ENCODE measurements at places on chromosomes 11 and 22.

GRCh38 chr22:41826430-41827383, 6.2 kb upstream of the SREBF2 start:
- no peak for DNase-seq

DNA sequence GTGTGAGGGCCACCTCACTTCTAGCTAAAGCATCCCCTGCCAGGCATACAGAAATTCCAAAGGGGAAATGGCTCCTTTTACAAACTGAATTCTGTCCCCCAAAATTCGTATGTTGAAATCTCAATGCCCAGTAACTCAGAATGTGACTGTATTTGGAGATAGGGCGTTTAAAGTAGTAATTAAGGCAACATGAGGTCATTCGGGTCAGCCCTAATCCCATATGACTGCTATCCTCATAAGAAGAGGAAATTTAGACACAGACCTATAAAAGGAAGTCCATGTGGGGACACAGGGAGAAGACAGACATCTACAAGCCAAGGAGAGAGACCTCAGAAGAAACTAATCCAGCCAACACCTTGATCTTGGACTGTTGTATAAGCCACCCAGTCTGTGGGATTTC, 119.1 kb downstream of the CHST1 start:
- no peak for DNase-seq

DNA sequence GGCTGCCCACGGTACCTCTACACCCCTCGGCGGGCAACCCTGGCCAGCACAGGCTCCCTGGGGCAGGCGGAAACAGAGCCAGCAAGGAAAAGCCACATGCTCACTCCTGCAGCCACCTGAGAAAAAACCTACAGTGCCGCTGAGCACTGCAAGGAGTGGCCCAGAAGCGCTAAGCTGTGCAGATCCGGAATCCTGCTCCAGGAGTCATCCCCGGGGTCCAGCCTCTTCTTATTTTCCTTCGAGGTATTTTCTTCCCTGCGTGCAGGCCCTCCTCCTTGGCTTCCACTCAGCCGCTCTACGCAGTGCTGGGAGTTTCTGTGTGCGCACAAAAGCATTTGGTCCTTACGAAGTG, 81.0 kb downstream of the TRMU start:
- DNase-seq = no peak

- no peak for DNase-seq
Measured at GRCh38 chr11:17432002-17432401, 43.5 kb upstream of the KCNJ11 start.

- peak; percentile 55 for DNase-seq
Measured at GRCh38 chr11:95505927-95506426, 275.0 kb upstream of the SESN3 start.

DNA sequence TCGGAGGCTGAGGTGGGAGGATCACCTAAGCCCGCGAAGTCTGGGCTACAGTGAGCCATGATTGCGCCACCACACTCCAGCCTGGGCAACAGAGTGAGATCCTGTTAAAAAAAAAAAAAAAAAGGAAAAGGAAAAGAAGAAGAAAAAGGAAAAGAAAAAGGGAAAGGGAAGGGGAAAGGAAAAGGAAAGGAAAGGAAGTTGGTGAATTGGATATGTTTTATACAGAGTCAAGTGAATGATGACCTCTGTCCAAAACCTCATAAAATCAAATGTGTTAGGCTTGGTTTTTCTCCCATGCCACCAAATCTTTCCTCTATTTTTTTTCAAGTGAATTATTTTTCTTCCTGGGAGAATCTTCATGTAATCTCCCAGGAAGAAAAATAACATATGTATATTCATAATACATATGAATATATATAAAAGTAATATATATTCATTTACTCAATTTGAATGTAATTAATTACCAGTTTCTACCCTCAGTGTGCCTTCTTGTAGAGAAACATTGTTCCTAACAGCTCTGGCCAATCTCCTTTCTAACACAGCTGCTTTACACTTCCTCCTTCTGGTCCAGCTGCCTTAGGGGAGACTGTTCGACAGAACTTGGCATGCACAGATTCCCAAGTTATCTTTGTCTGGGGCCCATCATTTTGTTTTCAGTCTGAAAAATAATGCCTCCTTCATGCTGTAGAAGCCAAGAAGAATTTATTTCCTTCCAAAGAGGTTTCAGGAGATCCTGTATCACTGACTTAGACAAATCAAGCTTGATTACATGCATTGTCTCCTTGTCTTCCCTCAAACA, 111.9 kb downstream of the CCDC34 start:
- DNase-seq = no peak

DNA sequence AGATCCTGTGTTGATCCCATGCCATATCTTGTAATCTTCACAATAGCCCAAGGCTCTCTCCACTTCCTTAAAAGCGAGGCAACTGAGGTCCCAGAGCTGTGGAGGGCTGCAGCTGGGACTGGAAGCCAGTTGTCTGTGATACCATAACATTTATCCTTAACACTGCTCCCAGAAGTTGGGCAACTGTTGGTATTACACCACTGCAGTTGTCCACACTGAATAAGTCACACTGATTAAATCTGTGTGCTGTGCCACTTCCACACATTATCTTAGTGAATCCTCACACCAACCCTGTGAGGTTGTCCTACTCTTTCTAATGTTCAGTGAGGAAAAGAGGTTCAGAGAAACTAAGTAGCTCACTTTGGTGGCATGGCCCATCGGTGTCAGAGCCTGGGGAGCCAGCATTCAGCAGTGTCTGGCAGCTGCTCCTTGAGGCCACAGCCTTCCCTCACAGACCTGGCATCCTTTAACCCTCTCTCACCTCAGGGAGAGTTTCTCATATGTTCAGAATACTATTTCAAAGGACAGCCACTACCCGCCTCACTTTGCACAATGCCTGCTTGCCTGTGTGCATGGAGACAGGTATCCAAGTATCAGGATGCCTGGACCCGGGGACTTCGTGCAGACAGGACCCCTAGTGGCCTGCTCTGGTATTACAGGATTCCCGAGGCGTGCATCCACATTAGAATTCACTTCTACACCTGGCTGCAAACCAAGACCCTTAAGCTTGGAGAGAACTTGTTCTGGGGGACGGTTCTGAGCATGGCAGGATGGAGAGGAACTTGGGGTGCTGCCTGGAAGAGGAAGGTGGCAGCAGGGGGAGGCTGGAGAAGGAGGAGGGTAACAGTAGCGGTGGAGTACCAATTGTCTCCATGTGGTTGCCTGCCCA, 221.9 kb upstream of the TBCEL start:
- DNase-seq = peak; percentile 79

GRCh38 chr11:103359216-103359615, 250.0 kb downstream of the DYNC2H1 start:
- DNase-seq = no peak

- DNase-seq = no peak
Measured at GRCh38 chr11:39910087-39910486, 1549.4 kb downstream of the LRRC4C start.

DNA sequence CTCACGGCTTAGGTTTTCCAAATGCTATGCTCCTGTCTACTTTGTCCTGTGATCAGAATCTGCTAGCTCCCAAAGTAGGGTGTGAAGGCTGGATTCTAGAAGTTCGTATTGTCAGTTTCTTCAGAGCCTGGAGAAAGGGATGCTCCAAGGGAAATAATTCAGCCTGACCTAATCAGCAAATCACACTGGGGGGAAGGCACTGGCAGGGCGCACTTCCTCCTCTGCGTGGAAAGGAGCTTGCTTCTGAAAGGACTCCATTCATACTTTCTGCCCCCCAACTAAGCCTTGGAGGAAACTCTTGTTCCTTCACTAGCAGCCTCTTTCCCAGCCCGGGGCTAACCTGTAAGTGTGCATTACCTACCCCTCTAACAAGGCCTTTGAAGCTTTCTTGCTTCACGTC, 165.9 kb downstream of the NAV2 start:
- no peak for DNase-seq

DNA sequence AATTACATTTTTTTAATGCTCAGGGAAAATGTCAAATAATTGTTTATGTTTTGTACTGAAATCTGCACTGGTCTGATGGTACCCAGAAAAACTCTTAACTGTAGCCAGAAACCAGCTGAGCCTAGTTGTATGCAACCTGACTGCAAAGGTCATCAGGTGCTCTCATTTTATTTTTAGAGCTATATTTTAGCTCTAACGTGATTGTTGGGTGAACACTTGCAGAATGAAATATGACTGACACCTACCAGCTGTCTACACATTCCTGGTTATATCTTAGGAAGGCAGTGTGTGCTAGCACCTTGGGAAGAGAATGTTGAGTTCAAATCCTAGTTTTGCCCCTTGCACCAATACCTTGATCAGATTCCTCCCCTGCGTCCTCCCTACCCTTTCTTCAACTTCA, 23.6 kb downstream of the PTPRJ start:
- DNase-seq = no peak

DNA sequence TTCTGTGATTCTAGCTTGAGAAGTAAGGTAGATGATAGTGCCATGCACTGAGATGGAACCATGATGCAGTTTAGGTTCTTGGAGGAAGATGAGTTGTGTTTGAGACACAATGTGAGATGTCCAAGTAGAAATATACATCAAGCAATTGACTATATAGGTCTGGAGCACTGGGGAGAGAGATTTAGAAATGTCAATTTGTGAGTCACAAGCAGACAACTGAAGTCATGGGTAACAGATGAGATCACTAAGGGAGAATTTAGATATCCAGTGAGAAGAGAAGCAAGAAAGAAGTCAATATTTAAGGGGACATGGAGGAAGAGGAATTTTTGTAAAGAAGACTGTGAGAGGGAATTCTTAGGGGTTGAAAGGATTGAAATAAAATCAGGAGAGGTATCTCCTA, 65.1 kb upstream of the RRAS2 start:
- peak; percentile 33 for DNase-seq

- DNase-seq = no peak
Measured at GRCh38 chr22:50170453-50171318, at the start of gene PANX2. TSS of gene PANX2 (plus strand) at chr22:50170731. CDS start at chr22:50170731, 0 bp downstream.

DNA sequence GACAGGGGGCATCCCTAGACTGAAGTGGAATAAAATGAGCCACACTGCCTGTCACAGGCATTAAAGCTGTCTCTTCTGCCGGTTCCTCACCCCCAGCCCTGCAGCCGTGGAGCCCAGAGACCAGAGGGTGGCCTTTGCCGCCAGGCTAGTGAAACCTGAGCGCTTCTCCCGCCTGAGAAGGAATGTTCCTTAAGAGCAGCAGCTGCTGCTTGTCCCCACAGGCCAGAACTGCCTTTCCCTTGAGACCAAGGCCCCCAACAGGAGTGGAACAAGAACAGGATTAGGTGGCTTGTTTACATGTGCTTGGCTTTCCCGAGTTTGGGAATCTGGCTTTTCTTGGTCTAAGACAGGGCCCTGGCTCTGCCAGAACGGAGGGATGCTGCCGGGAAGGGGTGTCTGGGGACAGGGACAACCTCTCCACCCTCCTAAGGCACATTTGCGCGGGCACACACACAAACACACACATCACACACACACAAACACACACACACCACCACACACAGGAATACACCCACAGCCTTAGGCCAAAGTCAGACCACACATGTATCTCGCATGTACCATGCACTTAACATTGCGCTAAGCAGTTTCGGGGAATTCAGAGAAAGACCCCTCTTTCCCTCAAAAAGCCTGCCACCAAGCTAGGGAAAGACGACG, 91.8 kb downstream of the FEZ1 start:
- no peak for DNase-seq

DNA sequence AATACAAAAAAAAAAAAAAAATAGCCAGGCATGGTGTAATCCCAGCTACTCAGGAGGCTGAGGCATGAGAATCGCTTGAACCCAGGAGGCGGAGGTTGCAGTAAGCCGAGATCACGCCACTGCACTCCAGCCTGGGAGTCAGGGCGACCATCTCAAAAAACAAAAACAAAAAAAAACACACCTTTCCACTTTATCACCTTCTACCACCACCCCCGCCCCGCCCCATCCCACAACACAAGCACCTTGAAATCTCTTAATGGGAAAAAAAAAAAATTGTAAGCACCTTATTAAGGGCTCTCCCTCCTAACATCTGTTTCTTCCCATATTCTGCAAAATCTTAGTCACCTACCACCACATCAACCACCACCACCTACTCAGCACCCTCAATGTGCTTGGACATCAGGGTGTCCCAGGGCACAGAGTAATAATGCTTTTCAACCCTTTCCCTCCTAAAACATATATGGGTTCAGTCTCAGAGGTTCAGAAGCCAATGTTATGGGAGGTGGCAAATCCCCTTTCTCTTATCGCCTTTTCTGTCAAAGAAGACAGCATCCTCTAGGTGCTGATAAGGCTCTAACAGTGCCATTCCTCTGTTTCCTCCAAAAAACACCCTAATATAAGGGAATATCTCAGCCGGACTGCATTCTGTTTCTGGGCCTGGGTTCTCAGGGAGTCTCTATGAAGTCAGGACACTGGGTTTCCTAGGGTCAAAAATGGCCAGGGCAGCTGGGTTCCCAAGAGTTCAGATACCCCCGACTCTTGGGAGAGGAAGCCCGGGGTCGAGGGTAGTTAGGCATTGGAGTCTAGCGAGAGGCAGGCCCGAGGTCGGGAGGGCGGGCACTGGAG, 718 bp downstream of the INTS5 start:
- DNase-seq = no peak

DNA sequence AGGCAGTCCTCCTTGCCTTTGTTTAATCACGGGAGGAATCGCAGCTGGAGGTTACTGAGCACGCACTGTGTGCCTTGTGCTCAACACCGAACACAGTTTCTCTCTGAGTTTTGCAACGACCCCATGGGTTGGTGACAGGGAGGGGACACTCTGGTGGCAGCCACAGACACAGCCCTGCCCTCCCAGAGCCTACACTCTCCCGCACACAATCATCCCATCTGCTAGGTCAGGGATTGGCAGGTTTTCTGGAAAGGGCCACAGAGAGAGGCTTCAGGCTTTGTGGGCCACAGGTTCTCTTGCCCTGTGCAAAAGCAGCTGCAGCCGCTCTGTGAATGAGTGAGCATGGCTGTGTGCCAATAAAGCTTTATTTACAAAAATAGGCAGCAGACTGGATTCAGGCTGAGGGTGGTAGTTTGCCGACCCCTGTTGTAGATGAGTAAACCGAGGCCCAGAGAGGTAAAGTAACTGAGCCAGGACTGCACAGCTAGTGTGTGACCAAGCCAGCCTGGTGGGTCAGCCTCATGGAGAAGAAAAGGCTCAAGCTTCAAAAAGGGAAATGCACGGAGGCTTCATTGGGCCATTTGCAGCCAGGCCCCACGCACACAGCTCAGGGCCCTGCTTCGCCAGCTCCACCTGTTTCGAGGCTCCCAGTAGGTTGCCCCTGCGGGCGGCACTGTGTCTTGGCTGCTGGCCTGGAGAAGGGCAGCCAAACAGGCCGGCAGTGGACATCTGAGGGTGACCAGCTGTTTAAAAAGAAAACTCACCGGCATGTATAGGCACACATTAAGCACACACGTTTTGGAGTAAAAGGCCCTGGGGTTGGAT, 16.3 kb downstream of the LTO1 start:
- no peak for DNase-seq

DNA sequence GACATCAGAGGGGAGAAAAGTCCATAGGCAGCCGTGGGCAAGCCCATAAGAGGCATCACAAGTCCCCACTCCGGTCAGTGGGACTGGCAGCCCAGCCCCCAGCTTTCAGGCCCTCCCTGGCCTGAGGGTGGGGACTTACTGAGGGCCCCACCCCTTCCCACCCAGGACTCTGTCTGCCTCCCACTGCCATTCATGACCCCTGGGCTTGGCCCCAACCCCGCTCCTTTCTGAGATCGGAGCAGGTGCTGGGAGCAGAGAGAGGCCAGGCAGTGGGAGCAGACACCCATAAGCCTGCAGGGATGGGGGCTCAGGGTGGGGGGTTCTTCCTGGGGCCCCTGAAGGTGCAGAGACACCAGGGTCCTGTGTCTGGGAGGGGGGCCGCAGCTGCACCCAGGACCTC, 5.1 kb downstream of the UPK2 start:
- DNase-seq = no peak

Data from AG20443 (cell line).